Effector memory CD4-positive, alpha-beta T cell (primary cell): ENCODE measurements at places on chromosomes 16 and 17.
A peak's percentile ranks its signal among the peaks of the same experiment; 100 is the strongest.

DNA sequence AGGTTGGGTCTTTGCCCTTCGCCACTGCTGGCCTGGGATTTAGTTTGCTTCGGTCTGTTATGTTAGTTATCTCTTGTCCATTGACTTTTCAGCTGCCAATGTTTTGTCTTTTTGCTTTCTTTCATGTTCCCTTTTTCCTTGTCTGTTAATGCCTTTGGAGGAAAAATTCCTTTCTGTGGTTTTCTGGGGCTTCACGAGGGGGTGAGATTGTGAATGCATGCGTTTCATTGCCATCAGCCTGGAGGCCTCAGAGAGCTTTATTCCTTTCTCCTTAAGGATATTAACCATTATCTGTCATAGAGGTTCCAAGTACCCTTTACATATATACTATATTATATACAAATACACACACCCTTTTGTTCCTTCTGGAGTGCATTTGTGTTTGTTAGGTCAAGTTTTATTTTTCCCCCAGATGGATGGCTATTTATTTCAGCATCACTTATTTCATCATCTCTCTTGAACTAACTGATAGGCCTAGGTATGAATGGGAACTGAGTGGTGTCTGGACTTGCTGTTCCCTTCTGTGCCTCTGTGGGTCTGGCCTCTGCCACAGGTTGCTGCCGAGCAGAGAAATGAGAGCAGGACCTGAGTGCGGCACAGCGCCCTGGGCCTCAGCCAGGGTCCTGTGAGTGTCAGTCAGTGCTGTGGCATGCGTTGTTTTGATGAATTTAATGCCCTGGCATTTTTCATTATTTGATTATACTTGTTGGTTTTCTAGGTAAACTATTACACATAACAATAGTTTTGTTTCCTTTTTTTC lies 193.4 kb downstream of the LGALS9B start:
- no peaks in the 10 kb centered on the region for H3K27me3 ChIP-seq
- H3K4me3 ChIP-seq = no peak overlapping the region
- no peaks in the 10 kb centered on the region for H3K36me3 ChIP-seq
- peaks cover 14% of the 10 kb centered on the region for H3K4me1 ChIP-seq

DNA sequence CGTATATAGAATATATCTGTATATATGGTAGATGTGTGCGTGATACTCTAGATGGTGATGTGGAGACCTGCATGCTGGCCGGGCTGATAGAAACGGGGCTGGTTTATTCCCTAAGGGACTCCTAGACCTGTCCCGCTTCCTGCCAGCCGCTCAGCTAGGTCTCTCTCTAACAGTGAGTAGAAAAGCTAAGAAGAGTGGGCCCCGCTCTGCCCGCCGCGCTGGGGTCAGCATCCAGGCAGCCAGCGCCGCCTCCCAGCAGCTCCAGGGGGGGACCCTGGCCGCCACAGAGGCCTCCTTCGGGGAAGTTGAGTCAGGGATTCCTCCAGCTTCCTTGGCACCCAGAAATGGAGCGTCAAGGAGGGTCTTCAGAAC lies 9.4 kb downstream of the CYGB start:
- H3K27ac ChIP-seq = peak overlapping the region; percentile 32
- DNase-seq = no peak
- H3K27me3 ChIP-seq = no peaks in the 10 kb centered on the region
- H3K4me1 ChIP-seq = peaks cover 23% of the 10 kb centered on the region
- no peaks in the 10 kb centered on the region for H3K36me3 ChIP-seq
- no peak overlapping the region for H3K4me3 ChIP-seq

DNA sequence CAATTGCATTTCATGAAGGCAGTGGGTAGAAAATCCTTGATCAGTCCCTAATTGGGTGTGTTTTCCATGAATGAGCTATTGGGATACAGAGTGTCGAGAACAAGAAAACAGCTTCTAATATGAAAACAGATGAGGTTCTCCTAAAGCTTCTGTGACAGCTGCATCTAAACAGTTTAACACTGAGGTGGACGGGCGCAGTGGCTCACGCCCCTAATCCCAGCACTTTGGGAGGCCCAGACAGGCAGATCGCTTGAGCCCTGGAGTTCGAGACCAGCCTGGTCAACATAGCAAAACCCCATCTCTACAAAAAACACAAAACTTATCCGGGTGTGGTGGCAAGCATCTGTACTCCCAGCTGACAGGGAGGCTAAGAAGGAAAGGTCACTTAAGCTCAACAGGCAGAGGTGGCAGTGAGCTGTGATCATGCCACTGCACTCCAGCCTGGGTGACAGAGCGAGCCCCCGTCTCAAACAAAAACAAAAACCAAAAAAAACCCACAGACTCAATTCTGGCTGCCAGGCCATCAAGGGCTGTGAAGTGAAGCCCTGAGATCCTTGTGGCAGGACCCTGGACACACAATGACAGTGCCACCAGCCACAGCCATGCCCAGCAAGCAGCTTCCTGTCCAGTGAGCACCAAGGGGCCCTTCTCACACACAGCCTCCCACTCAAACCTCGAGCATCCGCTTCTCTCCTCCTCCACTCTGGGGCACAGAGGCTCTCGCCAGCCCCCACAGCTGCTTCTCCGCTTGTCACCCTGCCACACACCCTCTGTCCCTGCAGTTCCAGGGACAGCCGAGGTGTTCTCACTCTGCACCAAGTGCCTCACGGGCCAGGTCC lies 44.0 kb downstream of the ANKRD11 start:
- H3K27me3 ChIP-seq = no peaks in the 10 kb centered on the region
- H3K36me3 ChIP-seq = no peaks in the 10 kb centered on the region
- DNase-seq = no peak
- no peak overlapping the region for H3K27ac ChIP-seq
- H3K4me1 ChIP-seq = peaks cover 60% of the 10 kb centered on the region

DNA sequence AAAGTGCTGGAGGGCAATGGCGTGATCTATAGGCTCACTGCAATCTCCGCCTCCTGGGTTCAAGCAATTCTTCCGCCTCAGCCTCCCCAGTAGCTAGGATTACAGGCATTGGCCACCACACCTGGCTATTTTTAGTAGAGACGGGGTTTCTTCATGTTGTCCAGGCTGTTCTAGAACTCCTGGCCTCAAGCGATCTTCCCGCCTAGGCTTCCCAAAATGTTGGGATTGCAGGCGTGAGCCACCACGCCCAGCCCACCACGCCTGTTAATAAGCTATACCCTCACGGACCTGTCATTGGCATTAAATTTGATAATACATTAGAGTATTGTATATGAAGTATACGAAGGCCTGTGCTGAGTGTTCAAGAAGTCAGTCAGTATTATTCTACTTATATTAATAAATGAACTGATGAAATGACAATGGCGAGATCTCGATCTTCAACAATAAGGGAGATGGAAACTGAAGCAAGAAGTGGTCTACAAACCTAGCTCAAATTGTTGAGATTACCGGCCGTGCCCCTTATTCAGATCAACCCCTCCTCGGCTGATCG lies 818 bp upstream of the BCAS3 start:
- H3K27me3 ChIP-seq = no peaks in the 10 kb centered on the region
- DNase-seq = no peak
- peaks cover 11% of the 10 kb centered on the region for H3K4me1 ChIP-seq
- H3K36me3 ChIP-seq = no peaks in the 10 kb centered on the region

DNA sequence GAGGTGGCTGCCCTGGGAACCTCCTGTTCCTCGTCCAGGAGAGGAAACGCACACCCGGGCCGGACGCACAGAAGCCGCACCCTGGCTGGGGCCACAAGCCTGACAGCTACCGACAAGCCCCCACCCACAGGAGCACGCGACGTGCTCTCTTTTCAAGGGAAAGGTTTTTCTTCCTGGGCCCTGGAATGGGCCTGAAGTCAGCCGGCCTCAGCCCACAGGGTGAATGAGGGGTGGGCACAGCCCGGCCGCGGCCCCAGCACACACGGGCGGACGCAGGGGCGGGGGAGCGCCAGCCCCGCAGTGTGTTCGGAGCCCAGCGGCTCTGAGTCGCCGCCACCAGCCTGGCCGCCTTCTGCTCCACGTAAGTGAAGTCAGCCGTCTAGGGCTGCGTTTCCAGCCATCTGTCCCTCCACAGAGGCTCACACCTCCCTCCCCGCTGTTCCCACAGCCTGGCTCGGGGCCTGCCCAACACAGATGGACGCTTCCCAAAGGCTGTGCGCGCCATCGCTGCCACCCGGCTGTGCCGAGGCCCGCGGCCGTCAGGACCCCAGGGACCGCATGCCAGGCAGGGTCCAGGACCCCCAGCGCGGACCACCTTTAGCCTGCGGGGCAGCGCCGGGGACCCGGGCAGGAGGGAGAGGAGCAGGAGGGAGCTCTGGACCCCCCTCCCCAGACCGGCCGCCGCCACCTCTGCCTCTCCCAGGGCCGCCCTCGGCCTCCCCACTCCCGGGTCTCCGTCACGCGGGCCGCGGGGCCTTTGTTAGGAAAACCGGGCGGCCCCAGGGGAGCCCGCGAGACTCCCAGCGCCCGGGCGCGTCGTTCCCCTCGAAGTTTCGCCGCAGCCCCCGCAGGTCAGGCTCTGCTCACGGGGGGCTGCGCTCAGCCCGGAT lies 36.8 kb downstream of the CBFA2T3 start:
- H3K36me3 ChIP-seq = no peaks in the 10 kb centered on the region
- H3K27ac ChIP-seq = no peak overlapping the region
- H3K4me3 ChIP-seq = peak overlapping the region; percentile 29
- DNase-seq = no peak

DNA sequence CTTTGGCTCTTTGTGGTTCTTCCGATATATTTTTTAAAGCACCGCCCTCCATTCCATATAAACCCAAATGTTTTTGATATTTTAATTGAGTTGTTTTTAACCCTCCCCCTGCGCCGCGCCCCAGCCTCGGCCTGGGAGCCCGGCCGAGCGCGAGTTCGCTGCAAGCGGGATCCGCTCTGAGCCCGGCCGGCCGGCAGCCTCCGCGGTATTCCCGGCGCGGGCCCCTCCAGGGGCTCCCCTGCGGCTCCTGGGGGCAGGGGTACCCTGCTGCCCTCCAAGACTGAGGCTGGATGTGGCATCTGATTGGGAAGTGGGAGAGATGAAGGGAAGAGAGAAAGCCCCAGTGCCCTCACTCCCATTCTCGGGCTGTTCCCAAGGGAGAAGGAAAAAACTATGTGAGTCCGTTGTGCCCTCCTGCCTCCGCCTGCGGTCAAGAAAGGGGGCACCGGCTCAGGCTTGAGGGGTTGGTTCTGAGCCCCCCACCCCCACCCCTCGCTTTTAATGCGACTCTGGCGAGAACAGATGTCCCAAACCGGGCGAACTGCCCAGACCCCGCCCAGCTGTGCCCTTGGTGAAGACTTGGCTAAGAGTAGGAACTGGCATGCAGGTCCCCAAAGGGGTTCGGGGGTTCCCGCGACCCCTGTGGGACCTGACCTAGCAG lies 8.6 kb downstream of the NEUROD2 start:
- no peaks in the 10 kb centered on the region for H3K36me3 ChIP-seq
- H3K4me1 ChIP-seq = peaks cover 22% of the 10 kb centered on the region
- DNase-seq = no peak
- no peak overlapping the region for H3K27ac ChIP-seq
- H3K27me3 ChIP-seq = peaks cover 81% of the 10 kb centered on the region
- H3K4me3 ChIP-seq = no peak overlapping the region

DNA sequence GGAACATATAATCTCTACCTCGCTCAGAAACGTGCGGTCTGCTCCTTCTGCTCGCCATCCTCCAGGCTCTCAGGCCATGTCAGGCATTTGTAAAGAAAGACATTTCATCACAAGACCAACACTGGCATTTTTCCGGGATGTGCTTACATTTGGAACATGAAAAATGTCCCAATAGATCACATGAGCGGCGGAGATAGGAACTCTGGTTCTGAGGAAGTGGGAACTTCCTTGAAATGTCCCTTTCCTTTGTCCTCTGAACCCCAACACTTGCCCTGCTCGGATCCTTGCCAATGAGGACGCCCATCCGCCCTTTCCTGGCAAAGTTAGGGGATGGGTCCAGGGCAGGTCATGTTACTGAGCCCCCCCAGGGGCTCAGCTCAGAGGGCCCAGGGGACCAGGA lies 130.5 kb downstream of the MAF start:
- no peak overlapping the region for H3K27ac ChIP-seq
- no peaks in the 10 kb centered on the region for H3K4me1 ChIP-seq
- no peak overlapping the region for H3K4me3 ChIP-seq
- no peaks in the 10 kb centered on the region for H3K36me3 ChIP-seq

- no peak for DNase-seq
- no peaks in the 10 kb centered on the region for H3K4me1 ChIP-seq
- no peak overlapping the region for H3K27ac ChIP-seq
- no peak overlapping the region for H3K4me3 ChIP-seq
Observed at GRCh38 chr16:67311607-67312488, 14.7 kb downstream of the KCTD19 start.

DNA sequence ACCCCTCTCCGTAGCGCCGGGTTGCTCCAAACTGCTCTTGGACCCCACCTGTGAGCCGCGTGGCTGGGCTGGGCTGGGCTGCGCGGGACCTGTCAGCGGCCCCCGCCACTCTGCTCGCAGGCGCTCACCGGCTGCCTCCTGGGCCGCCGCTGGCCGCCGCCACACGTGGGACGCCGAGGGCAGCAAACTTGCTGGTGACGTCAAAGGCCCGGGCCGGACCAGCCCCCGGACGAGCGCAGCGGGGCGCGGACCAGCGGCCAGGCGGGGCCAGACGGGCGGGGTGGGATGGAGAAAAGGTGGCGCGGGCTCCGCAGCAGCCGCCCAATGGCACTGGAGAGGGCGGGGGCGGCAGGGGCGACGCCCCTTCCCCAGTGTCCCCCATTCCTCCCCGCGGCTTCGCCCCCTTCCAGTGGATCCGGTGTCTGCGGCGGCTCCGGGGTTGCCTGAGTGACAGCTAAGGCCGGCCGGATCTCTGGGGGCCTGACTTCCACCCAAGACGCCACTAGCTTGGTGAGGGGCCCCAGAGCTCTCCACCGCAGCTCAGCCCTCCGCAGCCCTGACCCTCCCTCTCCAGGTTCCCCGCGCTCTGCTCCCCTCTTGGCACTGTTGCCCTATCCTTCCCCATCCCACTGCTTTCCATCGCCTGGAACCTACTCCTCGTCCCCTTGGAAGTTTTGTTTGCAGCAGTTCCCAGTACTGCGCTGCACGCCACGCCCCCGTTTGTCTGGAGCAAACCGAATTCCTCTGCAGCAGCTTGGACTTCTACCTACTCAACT lies at the start of gene HS3ST3A1:
Gene HS3ST3A1, minus strand, starts transcription at position 154 of the 776 bp plus-strand sequence. CDS start 800 bp downstream, outside the sequence.
- no peaks in the 10 kb centered on the region for H3K36me3 ChIP-seq
- H3K4me1 ChIP-seq = peaks cover 15% of the 10 kb centered on the region
- peaks cover 28% of the 10 kb centered on the region for H3K27me3 ChIP-seq
- no peak for DNase-seq
- H3K4me3 ChIP-seq = peak within 1 kb of the TSS; percentile 37

GRCh38 chr17:39001703-39002637 lies 34.8 kb upstream of the FBXO47 start:
- H3K36me3 ChIP-seq = no peaks in the 10 kb centered on the region
- no peak overlapping the region for H3K27ac ChIP-seq
- H3K27me3 ChIP-seq = no peaks in the 10 kb centered on the region
- peaks cover 5% of the 10 kb centered on the region for H3K4me1 ChIP-seq
- no peak for DNase-seq

- peaks cover 19% of the 10 kb centered on the region for H3K4me1 ChIP-seq
- H3K27ac ChIP-seq = no peak overlapping the region
- DNase-seq = no peak
- no peaks in the 10 kb centered on the region for H3K27me3 ChIP-seq
- peaks cover 4% of the 10 kb centered on the region for H3K36me3 ChIP-seq
- no peak overlapping the region for H3K4me3 ChIP-seq
Observed at GRCh38 chr17:27634776-27635175, 3.8 kb downstream of the LGALS9 start.

- no peaks in the 10 kb centered on the region for H3K36me3 ChIP-seq
- H3K4me3 ChIP-seq = no peak overlapping the region
- DNase-seq = no peak
- H3K27ac ChIP-seq = no peak overlapping the region
Observed at GRCh38 chr17:54678158-54678557, 222.5 kb upstream of the TOM1L1 start.
